ENCODE measurements at places on chromosomes 2 and 18.

GRCh38 chr2:222436040-222436413 is 11.7 kb downstream of the SGPP2 start:
- no peak for DNase-seq

- peak; percentile 26 for DNase-seq
Measured at GRCh38 chr2:214830794-214831346, 21.4 kb upstream of the BARD1 start.

DNA sequence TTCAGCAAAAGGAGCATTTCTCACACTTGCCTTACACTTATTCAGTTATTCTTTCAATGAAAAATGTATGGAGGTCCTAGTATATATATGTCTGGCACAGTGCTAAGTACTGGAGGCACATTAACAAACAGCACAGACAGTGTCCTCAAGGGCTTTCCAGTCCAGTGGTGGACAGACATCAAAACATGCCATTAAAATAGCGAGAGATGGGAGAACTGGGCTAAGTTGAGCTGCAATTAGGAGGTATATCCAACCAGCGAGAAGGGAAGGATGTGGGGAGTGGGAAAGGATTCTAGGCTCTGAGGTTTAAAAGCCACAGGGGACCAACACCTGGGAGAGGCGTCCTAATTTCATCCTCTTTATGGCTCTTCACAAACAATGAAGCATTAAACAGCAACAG is 127.5 kb upstream of the TTC39C start:
- no peak for DNase-seq

DNA sequence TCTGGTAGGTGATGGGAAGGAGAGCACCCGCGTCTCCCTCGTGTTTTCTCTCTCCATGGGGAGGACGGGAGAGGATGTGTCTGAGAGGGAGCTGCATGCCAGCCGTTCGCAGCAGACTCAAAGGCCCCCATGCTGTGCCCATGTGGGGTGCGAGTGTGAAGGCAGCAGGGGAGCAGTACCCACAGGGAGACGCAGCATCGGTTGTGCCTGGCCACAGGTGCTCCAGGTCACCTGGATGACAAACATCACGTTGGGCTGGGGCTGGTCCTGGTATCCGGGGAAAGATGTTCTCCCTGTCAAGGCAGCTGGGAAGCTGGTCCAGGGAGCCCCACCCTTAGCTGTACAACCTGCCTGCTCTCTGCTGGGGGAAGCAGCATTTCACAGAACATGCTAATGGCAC is 119.5 kb upstream of the SALL3 start:
- DNase-seq, result no peak

DNA sequence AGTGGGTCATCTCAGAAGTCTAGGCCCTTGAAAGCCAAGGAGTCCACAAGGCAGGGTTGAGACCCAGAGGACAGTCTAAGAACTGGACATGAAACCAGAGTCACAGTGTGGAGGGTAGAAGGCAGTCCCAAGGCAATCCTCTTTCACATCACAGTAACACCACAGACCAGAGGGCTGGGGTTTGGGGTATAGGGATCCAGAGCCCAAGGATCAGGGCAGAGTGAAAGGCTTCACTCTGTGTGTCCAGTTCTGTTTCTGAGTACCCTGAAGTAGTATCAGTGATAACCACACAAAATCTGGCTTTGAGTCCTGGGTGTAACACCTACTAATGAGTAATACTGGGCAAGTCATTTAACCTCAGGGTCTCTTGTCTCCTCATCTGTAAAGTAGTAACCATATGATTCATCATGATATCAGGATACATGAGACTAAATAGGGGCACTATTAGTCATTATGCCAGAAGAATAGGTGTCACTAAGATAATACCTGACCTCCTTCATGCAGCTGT is 91.0 kb downstream of the ICA1L start:
- DNase-seq, result peak; percentile 96

- peak; percentile 9 for DNase-seq
Measured at GRCh38 chr2:193240752-193241151, 1046.0 kb upstream of the TMEFF2 start.

- DNase-seq, result no peak
Measured at GRCh38 chr2:218307415-218308090, 15.2 kb upstream of the TMBIM1 start.

DNA sequence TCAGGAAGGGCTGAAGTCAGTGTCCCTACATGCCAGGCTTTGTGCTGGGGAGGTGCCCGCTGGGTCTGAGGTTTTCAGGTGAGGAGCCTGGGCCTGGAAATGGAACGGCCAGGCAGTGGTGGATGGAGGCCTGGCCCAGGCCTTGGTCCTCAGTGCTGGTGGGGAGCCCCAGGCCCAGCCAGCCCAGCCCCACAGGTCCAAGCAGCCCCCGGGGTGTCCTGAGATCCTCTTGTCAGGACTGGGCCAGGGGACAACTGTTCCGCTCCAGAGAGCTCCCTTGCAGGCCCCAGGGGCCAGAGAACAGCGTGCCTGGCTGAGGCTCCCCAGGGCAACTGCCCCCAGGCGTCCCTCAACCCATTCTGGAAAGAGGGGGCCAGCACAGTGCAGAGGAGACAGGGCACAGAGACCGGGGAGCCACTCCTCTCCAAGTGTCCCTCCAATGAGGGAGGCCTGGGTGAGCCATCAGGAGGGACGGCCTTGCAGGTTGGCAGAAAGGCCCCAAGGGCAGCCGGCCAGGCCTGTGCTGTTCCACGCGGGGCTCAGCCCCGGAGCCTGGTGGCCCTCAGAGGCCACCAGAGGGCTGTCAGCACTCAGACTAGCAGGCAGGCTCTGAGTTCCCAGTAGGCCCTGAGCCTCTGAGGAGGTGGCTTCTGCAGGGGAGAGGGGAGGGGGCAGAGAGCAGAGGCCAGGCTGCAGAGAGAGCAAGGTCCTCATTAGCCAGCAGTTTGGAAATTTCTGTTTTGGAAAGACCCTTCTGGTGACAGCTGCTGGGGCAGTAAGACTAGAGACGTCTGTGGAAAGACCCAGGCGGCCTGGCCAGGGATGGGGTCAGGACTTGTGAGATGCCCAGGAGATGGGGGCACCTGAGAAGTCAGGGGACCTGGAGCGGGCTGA is 29.4 kb upstream of the SNED1 start:
- DNase-seq, result no peak

- peak; percentile 57 for DNase-seq
Measured at GRCh38 chr2:119174216-119174992, 15.9 kb upstream of the C1QL2 start.

- peak; percentile 32 for DNase-seq
Measured at GRCh38 chr2:96549967-96550786, 13.6 kb downstream of the ARID5A start.

DNA sequence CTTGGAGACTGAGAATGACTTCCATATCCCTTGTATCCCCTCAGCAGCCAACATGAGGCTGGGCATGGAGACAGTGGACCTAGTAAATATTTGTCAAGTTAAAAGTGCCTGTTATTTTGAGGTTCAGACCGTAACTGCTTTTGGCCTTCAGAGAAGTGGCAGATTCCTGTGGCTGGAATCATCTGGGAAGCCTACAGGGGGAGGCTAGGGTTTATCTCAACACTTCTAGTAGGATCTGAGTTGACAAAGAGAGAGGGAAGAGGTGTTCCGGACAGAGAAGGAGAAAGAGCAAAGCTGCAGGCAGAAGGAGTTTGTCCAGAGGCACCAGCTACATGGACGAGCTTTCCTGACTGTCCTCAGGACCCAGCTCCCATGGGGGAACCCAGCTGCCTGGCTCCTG is 27.0 kb downstream of the SLC14A2 start:
- no peak for DNase-seq

DNA sequence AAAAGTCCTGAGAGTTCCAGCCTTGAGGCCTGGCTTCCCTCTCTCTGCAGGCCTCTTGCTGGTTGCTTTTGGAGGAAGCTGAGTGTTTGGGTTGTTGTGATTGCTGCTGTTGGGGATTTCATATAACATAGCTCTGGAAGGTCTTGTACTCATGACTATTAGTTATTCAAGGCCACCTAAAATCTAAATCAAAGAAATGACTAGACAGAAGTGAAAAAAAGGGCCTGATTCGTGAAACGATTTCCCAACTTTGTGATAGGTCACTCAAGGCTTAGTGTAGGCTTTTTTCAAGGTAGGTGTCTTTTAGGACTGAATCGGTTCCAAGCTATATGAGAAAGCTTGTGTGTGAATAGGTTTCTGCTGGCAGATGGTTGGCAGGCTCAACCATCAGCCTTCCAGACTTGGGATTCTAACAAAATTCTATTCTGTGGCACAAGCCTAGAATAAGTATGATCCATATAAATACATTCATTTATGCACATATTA is 164.4 kb downstream of the FMNL2 start:
- no peak for DNase-seq

GRCh38 chr18:79554945-79555645 is 124.5 kb upstream of the CTDP1 start:
- no peak for DNase-seq

GRCh38 chr2:40716879-40717278 is 265.0 kb upstream of the SLC8A1 start:
- peak; percentile 86 for DNase-seq

- DNase-seq, result peak; percentile 32
Measured at GRCh38 chr2:128091726-128092080, 703 bp downstream of the UGGT1 start.

- DNase-seq, result no peak
Measured at GRCh38 chr18:42839408-42839807, 276.1 kb downstream of the RIT2 start.

- peak; percentile 52 for DNase-seq
Measured at GRCh38 chr2:168348076-168348475, 100.7 kb upstream of the STK39 start.

- no peak for DNase-seq
Measured at GRCh38 chr2:188766471-188766856, 207.7 kb upstream of the COL3A1 start.

GRCh38 chr2:164275659-164276058 is 345.6 kb downstream of the GRB14 start:
- no peak for DNase-seq

DNA sequence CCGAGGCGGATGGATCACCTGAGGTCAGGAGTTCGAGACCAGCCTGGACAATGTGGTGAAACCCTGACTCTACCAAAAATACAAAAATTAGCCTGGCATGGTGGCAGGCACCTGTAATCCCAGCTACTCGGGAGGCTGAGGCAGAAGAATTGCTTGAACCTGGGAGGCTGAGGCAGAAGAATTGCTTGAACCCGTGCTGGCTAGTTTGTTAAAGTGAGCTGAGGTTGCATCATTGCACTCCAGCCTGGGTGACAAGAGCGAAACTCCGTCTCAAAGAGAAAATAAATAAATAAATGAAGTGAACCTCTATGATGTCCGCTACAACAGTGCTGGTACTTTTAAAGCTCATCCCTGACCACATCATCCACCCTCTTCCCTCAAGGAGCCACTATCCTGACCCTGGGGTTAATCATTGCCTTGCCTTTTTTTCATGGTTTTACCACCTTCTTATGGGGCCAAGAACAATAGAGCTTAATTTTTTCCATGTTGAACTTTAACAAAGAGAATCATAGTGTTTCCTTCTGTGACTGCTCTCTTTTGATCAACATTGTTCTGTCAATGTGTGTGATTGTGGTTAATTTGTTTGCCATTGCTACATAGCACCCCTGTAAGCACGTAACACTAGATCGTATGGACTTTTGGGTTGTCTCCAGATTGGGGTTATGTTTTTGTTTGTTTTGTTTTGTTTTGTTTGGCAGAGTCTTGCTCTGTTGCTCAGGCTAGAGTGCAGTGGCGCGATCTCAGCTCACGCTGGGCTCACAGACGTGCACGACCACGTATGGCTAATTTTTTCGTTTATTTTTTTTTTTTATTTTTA is 17.1 kb upstream of the ATRAID start:
- DNase-seq, result peak; percentile 72

GRCh38 chr2:161362568-161363166 is 53.4 kb upstream of the TBR1 start:
- DNase-seq, result no peak

- DNase-seq, result no peak
Measured at GRCh38 chr18:9659499-9660375, 45.4 kb upstream of the PPP4R1 start.

DNA sequence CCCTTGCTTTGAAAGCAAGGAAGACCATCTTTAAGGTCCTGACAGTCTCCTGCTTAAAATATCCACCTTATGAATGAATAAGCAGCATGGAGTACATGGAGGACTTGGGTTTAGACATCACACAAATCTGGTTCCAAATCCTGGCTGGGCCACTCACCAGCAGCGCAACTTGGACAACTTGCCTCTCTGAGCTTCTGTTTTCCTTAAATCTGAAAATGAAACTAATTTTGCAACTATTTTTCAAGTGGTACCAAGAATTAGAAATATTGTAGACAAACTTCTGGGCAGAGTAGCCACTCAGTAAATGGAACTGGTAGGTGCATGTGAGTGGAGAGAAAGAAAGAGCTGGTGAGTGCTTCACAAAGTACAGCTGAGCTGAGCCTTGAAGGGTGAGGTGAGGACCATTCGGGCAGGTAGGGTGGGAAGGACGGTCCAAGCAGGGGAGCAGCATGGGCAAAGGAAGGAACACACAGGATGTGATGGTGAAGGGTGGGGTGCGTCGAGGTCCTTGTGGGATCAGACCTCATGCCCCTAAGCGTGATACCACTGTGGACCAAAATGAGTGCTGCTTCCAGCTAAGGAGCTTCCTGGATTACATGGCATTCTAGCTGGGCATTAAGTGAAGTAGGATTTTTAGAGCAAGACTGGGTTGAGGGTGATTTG is 14.4 kb upstream of the TET3 start:
- DNase-seq, result no peak

DNA sequence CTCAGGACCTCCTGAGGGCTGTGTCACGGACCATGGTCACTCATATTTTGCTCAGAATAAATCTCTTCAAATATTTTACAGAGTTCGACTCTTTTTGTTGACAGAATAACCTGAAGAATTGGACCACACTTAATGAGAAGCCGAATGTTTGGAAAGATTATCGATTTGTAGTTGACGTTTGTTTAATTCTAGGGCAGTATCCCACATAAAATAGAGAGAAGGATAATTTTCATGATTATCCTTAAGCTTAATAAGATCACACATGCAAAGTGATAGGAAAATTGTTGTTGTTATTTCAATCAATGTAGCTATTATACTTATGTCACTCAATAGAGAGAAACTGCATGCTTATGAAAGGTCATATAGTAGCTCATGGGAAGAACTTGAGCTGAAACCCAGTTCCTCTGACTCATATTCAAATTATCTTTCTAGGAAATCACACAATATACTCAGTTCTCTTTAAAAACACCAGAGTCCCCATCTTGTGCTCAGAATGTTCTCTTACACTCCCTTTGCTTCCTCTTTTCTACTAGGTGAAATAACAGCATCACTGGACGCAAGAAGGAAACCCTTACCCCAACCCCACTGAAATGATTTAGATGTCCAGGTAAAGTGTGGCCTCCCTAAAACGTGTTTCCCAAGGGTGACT is 982.1 kb downstream of the TSN start:
- peak; percentile 28 for DNase-seq

DNA sequence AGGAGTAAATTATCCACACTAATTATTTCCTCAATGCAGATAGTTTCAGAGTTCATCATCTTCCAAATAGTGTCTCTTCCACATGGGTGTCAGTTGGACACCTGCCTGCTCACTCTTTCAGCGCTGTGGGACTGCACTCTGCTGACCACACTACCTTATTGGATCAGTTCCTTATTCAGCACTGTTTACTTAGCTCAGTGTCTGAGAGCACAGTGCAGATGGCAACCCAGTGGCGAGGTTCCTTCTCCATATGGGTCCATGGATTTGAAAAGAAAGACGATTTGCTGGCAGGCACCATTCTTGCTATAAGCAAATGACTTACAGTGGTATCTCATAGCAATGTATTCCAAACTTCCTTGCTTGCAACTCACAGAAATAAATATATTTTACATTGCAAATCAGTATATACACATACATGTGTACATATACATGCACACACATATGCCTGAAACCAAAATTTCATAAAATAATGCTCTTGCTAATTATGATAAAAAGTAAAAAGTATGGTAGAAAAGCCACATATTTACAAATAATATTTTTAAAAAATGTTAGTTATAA is 354.8 kb downstream of the INSIG2 start:
- peak; percentile 47 for DNase-seq
